ENCODE measurements at places on chromosomes 4 and X.

GRCh38 chrX:39759526-39760224 is 338.1 kb downstream of the BCOR start:
- DNase-seq = no peak

DNA sequence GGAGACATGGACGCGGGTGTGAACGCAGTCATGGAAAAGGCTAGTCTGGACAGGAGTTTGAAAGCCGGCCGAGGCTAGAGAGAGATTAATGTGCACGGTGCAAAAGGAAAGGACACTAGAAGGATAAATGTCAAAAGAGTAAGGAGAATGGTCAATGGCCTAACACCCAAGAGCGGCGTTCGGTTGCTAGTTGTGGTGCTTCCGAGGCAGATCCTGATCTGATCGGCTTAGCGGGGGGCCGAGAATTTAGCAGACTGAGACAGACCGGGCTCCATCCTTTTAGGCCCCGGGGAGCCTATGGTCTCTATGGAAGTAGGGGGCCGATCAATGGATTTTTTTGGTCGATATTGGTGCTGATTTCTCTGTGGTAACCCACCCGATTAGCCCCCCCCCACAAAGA is 6.9 kb downstream of the GAGE10 start:
- DNase-seq = no peak

GRCh38 chrX:38699121-38699520 is 102.1 kb upstream of the MID1IP1 start:
- no peak for DNase-seq

DNA sequence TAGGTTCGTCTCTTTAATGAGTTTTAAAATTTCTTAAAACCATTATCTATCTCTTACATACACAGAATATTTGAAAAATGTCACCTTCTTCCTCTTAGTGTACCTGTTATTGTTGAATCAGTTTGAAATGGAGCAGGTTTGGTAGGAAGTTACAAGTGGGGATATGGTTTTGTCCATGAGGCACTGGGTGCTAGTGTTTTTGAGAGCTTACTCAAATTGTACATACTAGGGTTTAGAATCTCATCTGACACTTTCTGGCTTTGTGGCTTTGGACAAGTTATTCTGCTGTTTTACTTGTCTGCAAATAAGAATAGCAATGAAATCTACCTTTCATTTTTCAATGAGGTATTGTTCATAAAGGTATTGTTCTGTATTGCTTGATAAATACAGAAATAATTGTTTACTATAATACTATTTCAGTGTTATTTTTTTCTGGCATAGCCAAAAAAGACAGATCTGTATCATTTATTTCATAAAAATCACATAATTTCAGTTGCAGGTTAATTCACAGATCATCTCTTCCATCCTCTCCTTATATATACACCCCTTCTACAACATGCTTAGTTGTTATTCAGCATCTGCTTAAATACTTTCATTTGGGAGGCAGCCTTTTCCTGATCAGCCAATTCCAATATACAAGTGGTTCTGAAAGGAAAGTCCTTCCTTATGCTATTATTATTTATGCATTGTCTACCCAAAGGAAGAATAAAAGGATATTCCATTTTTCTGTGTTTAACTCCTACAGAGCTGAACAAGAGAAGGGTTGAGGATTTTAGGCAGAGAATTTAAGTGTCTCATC is 13.3 kb downstream of the NCAPG start:
- no peak for DNase-seq

- no peak for DNase-seq
Measured at GRCh38 chr4:12319765-12320164, 891.1 kb upstream of the HS3ST1 start.

DNA sequence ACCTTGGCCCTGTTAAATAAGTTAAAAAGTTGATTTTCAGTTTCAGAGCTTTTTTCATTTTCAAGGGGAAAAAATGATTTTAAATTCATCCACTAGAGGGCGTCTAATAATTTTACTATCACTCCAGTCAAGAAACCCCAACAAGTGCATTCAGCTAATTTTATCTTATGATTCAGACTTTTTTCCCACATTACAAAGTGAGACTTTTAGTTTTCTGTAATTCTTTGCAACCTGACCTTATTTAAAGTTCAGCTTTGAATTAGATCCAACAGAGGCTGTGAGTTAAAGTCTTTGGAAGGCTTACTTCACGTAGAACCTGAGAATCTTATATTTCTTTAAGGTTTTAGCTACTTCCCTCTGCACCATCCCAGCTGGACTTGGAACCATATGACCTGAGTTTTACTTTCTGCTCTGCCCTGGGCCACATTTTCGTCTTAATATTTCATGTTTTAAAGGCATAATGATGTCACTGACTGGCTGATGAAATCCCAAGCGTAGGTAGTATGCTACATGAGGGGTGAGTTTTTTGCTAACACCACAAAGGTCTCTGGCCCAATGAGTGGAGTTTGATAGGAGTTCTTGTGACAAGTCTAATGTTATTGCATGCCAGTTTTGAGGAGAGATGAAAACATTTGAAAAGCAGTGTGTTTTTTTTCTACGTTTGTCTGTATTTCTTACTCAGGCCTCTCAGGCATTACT is 7.2 kb downstream of the GNRHR start:
- DNase-seq = peak; percentile 38

DNA sequence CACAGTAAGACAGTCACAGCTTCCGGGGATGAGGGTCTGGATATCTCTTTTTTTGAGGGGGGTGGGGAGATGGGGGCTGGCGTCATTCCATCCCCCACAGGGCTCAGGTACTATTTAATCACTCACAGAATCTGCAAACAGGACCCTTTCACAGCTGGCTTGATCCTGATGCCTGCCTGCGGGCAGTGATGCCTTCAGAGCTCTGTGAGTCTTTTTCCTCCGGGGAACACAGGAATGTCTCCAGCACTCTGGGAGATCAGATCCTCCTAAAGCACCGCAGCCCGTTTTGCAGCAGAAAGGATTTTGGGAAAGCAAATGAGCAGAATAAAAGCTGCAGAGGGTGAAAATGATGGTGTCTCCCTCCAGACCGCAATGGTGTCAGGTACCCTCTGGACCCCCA is 13.2 kb upstream of the SHOX start:
- no peak for DNase-seq

DNA sequence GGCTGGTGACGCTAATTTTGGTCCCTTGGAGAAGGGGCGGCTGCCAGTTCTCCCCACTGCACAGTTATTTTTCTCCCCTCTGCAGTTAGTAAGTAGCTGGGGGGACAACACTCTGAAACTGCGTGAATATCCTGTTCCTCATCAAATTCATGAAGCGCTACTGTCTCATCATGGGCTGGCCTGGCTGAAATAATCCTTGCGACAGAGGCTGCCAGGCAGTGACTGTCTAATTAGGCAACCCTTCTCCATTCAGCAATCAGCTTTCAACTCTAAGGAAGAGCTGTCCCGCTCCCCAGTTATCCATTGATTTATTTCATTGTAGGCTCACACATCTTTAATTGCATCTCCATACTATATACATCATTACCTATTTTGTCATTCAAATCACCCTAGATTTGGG is 8.2 kb downstream of the SH3TC1 start:
- no peak for DNase-seq

DNA sequence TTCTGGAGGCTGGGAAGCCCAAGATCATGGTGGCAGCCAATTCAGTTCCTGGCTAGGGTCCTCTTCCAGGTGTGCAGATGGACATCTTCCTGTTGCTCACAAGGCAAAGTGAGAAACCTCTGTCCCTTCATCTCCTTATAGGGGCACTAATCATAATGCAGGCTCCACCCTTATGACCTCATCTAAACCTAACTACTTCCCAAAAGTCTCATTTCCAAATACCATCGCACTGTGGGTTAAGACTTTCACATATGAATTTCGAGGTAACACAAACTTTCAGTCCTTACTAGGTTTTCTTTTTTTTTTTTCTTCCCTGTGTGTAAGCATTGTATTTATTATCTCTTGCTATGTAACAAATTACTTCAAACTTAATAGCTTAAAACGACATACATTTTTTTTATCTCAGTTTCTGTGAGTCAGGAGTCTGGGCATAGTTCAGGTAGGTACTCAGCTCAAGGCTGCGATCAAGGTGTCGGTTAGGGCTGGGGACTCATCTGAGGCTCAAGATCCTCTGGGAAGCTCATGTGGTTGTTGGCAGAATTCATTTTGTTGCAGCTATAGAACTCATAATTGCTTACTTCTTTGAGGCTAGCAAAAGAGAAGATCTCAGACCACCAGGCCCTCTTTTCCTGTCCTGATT is 204.7 kb upstream of the STK26 start:
- no peak for DNase-seq
